RPMI7951 (cell line): ENCODE measurements at places on chromosomes 1 and 21. TPM values are rescaled to one million over a fixed set of nuclear protein-coding genes. Genes with fewer than 3 reads are reported as not detected.
A peak's percentile ranks its signal among the peaks of the same experiment; 100 is the strongest.

- DNase-seq = no peak
These were observed 1.5 kb downstream of the CASP9 start for GRCh38 chr1:15522551-15522950.

DNA sequence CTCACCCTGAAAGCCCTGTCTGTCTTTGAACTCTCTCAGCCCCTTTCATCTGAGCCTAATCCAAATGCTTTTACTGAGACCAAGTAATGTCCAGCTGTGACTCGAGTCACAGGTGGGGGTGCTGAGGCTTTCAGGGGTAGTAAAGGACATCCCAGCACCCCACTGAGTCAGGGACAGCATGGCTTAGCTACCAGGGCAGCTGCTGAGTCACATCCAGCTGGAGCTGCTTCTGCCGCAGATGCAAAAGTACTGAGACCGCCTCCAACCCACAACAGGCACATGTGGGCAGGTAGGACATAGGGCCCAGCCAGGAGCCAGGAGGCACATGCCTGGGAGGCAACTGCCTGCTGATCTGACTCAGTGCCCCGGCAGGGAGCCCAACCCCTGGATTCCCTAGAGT lies 6.7 kb upstream of the VSIG8 start:
- DNase-seq = peak; percentile 83

Gene LCE2A
- not detected in 2 replicates for total RNA-seq

DNA sequence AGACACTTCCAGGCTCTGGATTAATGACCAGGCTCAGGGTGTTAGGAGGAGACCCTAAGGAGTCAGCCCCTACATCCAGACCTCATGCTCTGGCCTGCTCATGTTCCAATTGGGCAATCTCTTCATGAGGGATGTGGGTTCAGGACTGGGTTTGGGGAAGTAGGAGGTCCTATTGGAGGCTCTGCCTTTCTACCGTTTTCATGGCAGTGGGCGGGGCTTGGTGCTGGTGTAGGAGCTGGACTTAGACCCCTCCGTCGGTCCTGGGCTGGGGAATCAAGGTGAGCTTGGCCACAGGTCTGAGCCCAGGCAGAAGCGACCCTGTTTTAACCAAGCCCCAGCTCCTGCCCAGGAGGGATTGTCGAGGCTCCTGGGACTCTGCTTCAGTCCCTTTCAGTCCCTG lies 123.4 kb downstream of the PRDM16 start:
- no peak for DNase-seq

- DNase-seq = no peak
These were observed 203.3 kb upstream of the JUN start for GRCh38 chr1:58986996-58987767.

DNA sequence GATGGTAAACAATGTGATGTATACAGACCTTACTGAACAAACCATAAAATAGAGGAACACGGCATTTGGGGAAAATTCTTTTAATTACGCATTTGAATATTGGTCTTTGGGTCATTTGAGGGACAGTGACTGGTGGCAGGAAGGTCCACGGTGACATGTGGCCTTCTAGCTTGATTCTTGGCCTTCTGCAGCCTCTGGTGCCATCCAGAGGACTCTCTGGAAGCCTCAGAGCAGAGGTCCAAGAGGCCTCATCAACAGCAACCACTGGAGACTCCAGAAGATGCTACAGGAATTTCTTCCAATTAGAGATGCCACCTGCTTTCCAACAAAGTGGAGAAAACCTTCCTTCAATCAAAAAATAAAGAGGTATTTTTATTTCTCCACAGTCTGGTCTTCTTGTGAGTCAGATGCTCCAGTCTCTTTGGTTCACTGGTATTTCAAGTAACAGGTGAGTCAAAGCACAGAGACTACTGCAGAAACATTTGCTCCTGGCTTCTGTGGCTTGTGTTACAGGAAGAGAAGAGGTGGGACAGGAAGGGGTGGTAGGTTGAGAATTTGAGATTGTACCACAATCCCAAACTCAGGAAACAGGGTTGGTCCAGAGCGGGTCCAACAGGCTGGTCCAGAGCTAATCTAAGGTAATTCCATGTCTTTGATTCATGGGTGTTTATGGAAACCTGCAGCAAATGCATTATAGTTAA lies 2.7 kb upstream of the F5 start:
- DNase-seq = no peak

Gene MYOM3
- total RNA-seq = under 0.01 and 0.12 TPM in 2 replicates

Gene AADACL4
- not detected in 2 replicates for total RNA-seq

- peak; percentile 52 for DNase-seq
These were observed 38.4 kb upstream of the FOXO6 start for GRCh38 chr1:41322835-41323234.

- no peak for DNase-seq
These were observed 229.7 kb downstream of the C1orf94 start for GRCh38 chr1:34406377-34406776.

Gene FCGR2B
- total RNA-seq = under 0.01 TPM in 1 of 2 replicates, not detected in the other

DNA sequence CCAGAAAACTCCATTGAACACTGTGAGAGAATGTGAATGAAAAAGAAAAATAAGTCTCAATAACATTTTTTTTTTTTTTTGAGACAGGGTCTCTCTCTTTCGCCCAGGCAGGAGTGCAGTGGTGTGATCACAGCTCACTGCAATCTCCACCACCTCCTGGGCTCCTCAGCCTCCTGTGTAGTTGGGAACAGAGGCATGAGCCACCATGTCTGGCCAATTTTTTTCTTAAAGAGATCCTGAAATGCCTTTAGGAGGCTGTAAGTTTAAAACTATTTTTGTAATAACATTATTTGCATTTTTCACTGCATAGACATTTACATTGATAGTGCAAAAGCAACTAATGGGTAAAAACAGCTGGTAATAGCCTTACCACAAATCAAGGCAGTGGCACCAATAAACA lies 35.3 kb downstream of the GDAP2 start:
- no peak for DNase-seq

DNA sequence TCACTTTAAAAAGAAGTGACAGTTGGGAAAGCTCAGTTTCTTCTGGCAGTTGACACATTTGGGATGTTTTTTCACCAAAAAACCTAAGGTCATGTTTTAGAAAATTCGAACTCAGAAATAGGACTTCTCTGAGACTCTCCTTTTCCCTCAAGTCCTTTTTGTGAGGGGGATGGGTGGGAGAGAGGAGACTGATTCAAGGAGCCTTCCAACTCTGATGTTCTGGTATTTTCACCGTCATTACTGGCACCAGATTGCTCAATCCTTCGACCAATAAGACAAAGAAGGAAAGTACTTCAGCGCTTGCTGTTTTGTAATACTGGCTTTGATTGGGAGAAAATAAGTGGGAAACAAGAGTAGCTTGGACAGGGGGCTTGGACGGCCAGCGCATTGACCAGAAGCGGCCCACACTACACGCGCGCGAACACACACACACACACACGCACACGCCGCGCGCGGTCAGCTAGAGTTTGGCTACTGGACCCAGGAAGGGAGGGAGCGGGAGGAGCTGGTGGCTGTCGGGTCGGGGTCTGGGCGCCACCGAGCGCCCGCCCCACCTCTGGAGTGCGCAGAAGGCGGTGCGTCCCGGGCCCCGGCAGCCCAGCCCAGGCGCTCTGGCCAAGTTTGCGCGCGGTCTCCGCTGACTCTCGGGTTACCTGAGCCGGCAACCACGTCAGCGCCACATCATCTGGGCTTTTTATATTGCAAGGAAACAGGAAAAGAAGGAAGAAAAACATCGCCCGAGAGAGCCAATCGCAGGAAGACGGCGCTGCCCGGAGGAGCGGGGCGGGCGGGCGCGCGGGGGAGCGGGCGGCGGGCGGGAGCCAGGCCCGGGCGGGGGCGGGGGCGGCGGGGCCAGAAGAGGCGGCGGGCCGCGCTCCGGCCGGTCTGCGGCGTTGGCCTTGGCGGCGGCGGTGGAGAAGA lies at the start of gene KCNK1:
Gene KCNK1 (plus strand): TSS at position 855 of the 921 bp plus-strand sequence. CDS start 66 bp downstream, at position 921.
- DNase-seq = no peak

- no peak for DNase-seq
These were observed 38.2 kb downstream of the ITPKB start for GRCh38 chr1:226700861-226701260.

DNA sequence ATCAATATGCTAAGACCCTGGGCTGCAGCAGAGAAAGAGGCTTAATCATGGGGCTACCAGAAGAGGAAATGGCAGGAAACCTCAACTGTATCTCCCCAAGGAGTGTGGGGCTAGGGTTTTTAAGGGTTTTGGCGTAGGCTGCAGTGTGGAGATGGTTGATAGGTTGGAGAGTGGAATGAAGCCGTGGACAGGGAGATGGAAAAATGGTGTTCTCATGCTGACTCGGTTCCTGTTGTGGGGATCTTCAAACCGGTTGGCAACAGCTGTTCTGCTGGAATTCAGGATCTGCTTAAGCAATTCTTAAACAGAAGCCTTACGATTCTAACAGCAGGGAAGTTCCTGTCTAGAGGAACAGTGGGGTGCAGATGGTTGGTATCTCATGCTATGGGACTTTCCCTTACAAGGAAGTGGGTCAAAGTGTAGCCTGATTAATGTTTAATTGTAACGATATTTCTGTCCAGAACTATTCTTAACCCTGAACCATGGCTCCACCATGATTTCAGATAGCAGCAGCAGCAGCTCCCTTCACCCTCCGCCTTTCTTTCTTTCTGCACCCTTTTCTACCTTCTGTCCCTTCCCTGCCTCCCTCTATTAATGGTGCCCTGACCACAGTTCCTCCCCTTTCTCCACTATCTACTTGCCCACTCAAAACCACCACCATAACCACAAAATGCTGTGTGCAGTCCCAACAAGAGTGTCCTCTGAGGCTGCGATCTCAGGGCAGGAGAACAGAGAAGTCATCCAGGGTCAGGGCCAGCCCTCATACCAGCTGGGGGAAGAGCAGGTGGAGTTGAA lies 30.8 kb downstream of the RSPH1 start:
- no peak for DNase-seq

Gene BGLAP
- total RNA-seq = 17.7 and 44.1 TPM in 2 replicates

- DNase-seq = no peak
These were observed 15.5 kb downstream of the SSBP3 start for GRCh38 chr1:54390655-54391054.

Gene LIPI
- total RNA-seq = not detected in 2 replicates

DNA sequence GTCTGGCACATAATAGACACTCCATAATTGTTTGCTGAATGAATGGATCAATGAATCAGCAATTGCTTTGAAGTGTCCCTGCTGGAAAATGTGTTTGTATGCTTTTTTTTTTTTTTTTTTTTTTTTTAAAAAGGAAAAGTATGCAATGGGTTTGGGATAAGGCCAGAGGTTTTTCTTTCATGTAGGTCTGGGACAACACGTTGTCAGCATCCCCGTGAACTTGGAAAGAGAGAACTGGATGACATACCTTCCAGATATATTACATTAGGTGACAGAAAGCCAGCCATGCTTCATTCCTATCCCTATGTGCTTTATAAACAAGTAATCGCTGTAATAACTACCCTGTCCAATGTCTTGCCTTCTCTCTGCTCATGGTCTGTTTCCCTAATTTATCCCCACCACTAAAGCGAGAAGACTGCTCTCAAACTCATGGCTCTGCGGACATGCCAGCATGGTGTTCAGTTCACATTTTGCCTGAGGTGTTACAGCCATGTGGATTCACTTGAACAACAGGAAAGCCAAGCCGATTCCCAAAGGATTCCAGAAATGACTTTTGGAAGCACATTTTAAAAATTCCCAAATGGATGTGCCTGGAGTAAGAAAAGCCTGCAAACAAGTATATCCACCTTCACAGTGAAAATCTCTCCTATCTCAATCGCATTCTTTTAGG lies 34.8 kb upstream of the GREM2 start:
- DNase-seq = no peak

Gene GUCA2A
- total RNA-seq = not detected in 2 replicates

GRCh38 chr1:163766257-163766918 lies 444.6 kb downstream of the NUF2 start:
- no peak for DNase-seq

Gene DENND2D
- not detected in 2 replicates for total RNA-seq

GRCh38 chr1:72284084-72284347 lies 1.7 kb upstream of the NEGR1 start:
- no peak for DNase-seq

Gene SLC44A3
- total RNA-seq = 0.98 and 1.1 TPM in 2 replicates

DNA sequence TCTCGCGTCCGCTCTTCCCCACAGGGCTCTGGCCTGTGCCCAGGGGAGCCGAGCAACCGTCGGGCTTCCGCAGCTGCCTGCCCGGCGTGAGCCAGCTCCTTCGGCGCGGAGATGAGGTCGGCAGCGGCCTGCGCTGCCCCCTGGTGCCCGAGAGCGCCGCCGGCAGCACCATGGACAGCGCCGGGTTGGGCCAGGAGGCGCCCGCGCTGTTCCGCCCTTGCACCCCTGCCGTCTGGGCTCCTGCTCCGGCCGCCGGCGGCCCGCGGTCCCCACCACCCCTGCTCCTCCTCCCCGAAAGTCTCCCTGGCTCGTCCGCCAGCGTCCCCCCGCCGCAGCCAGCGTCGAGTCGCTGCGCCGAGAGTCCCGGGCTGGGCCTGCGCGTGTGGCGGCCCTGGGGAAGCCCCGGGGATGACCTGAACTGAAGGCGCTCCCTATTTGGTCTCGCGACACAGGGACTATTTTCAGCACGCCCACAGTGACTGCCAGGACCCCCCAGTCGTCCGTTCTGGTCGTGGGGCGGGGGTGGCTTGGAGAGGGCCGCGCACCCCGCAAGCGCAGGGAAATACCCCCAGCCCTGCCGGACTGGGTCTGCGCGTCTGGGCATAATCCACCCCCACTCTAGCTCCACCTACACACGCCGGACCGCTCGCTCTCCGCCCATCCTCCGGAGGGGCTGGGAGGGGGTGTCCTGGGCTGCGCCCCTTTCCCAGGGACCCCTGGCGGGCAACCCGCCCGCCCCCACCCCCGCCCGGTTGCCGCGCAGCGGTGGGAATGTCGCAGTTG lies 1.3 kb downstream of the HES3 start:
- DNase-seq = peak; percentile 73

DNA sequence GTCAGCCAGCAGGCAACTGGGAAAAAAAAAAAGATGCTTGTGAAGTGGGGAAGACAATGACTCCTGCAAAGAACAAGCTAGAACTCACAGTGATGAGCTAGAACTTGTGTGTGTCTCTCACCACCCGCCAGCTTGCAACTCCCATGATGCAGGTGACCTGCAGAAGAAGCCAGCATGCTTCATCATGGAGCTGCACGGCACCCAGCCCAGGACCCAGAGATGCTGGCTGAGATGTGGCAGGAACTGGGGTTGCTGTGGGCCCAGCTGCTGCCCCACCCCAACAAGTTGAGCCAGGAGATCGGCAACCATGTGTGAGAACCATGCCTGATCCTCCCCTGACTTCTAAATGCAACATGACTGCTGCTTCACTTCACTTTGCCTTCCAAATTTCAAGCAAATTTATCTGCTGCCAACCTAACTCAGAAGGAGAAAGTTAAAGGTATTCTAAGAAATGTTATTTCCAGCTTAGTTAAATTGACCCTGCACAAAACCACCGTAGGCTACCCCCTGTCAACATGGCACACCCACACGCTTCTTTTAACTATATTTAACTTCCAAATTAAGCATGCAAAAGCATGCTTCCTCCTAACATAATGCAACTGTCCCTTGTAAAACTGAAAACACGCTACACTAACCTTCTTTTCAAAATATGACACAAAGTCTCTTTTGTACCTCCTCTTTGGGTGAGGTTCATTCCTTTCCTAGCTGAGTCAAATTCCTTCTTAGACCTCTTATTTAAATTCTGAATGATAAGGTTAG lies 166.0 kb upstream of the IGSF21 start:
- no peak for DNase-seq
